ENCODE measurements at places on chromosomes 4 and X.
A peak's percentile ranks its signal among the peaks of the same experiment; 100 is the strongest.

- DNase-seq, result no peak
These were observed 59.3 kb downstream of the AFF1 start for GRCh38 chr4:86993909-86994681.

GRCh38 chr4:129335276-129335675, 239.3 kb downstream of the C4orf33 start:
- no peak for DNase-seq

DNA sequence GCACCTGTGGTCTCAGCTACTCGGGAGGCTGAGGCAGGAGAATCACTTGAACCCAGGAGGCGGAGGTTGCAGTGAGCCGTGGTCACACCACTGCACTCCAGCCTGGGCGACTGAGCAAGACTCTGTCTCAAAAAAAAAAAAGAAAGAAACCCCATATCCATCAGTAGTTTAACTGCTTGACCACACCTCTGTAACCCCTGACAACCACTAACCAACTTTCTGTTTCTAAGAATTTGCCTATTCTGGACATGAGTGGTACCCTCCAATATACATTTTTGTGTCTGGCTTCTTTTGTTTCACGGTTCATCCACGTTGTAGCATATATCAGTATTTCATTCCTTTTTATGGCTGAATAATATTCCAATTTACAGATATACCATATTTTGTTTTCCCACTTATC, 9.1 kb downstream of the PPAT start:
- no peak for DNase-seq

DNA sequence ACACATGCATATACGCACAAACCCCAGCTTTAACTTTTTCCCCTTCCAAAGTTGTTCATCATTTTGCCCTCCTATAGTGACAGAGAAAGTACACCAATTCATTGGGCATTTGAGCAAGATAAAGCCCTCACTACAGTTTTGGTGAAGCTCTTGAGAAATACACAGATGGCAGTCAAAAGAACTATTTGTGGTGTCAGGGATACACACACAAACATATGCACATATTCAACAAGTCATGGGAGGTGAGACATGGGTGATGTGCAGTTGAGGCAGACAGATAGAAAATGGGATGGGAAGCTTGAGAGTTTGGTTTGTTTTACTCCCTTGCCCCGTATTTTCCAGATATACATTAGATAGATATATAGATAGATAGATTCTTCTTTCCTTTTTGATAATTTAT, 11.8 kb upstream of the SHROOM4 start:
- no peak for DNase-seq

- DNase-seq, result no peak
These were observed 21.1 kb upstream of the ARAF start for GRCh38 chrX:47539860-47540259.

GRCh38 chrX:3175659-3176438, 134.6 kb downstream of the ARSF start:
- no peak for DNase-seq

DNA sequence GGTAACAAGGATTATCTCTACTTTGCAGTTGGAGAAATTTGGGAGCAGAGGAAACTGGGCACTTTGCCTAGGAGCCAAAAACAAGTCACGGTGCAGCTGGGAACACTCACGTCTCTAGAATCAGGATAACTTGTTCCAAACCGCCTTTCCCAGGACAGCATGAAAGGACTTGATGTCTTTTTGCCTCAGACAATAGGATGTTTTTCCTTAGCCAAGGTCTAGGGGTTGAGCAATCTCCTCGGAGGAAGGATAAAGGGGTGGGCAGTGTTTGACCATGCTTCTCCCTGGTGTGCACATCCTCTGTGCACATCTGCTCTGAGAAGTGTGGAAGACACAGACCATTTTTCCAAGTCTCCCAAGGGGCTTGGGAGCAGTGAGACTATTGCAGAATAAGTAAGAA, 1.7 kb upstream of the SPARCL1 start:
- peak; percentile 40 for DNase-seq

Measured in right renal pelvis (tissue), 4 donors.